Progenitor cell of endocrine pancreas (in vitro differentiated cells): ENCODE measurements at places on chromosomes 11 and 22. TPM values are rescaled to one million over a fixed set of nuclear protein-coding genes. Genes with fewer than 3 reads are reported as not detected.

The LINC01488 gene
- 1.3 and 1.4 TPM in 2 replicates for total RNA-seq

The HEPN1 gene
- total RNA-seq, result not detected in 2 replicates

The CNTF gene
- 3.9 and 4.3 TPM in 2 replicates for total RNA-seq

DNA sequence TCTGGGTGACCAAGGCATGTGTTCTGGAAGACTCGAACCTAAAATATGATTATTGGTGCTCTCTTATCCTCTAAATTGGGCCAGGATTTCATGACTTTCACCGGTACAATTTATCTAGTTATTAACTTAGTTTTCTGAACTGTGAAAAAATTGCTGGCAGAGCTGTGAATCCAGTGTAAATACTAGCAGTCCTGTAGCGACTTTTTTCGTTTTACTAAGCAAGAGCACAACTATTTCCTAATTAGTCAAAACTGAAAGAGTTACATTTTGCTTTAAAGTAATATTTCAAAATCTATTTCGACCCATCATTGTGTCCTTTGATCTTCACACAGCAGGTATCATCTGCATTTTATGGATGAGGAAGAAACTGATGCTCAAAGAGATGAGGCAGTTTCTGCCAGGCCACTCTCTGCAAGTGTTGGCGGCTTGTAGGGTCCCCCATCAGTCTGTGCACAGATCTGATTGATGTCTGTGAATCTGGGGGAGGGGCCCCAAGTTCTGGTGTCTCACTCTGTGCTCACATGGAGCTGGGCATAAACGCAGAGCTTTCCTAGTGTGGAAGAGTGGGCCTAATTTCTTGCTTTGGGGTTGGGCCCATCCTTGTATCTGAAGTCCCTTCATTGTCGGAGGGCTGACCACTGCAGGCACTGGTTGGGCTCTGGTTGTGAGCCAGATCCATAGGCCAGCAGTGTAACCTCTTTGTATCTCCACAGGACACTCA lies 1.4 kb upstream of the TRMT2A start:
- no peaks in the 10 kb centered on the region for H3K27me3 ChIP-seq
- H3K4me1 ChIP-seq, result peaks cover 12% of the 10 kb centered on the region
- H3K27ac ChIP-seq, result peak overlapping the region; percentile 92
- peak overlapping the region; percentile 87 for H3K4me3 ChIP-seq

- H3K27ac ChIP-seq, result no peak overlapping the region
- no peak overlapping the region for H3K4me3 ChIP-seq
- H3K4me1 ChIP-seq, result peaks cover 2% of the 10 kb centered on the region
- peaks cover 23% of the 10 kb centered on the region for H3K27me3 ChIP-seq
- no peak for DNase-seq
These were observed 1.2 kb downstream of the TSPO start for GRCh38 chr22:43152357-43153071.

GRCh38 chr22:29951791-29952413 lies 68.9 kb downstream of the MTMR3 start:
- peaks cover 15% of the 10 kb centered on the region for H3K4me1 ChIP-seq
- no peak overlapping the region for H3K27ac ChIP-seq
- H3K27me3 ChIP-seq, result no peaks in the 10 kb centered on the region
- DNase-seq, result no peak
- no peak overlapping the region for H3K4me3 ChIP-seq
- no peaks in the 10 kb centered on the region for H3K36me3 ChIP-seq

DNA sequence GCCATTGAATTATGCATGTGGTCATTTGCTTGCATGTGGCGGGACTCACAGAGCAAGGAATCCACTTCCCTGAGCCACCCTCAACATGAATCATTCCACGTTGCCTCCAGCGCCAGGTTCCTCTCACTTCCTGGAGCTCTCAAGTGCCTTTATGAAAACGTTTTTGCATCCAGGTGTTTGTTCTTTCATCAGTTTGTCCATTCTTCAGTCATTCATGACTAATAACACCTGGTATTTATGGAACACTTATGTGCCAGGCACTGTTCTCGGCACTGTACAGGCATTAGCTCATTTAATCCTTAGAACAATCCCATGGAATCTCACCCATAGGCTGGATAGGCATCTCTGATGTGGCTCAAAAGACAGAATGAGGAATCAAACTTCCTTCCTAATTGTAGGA lies 256.1 kb upstream of the SYN3 start:
- H3K27ac ChIP-seq, result peak overlapping the region; percentile 37
- DNase-seq, result no peak
- H3K4me3 ChIP-seq, result no peak overlapping the region
- peaks cover 3% of the 10 kb centered on the region for H3K4me1 ChIP-seq

GRCh38 chr22:29199702-29200400 lies 5.8 kb upstream of the EMID1 start:
- no peak for DNase-seq
- H3K4me3 ChIP-seq, result no peak overlapping the region
- no peak overlapping the region for H3K27ac ChIP-seq
- H3K36me3 ChIP-seq, result no peaks in the 10 kb centered on the region
- peaks cover 10% of the 10 kb centered on the region for H3K27me3 ChIP-seq

DNA sequence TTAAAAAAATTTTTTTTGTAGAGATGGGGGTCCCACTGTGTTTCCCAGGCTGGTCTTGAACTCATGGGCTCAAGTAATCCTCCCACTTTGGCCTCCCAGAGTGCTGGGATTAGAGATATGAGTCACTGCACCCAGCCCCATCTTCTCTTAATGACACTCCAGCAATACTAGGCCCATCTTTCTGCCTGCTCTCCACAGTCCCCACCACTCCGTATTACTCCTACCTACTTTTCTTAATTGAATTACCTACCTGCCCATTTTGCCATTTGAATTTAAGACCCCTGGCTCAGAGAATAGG lies 2.0 kb upstream of the STIM1 start:
- DNase-seq, result no peak
- H3K36me3 ChIP-seq, result no peaks in the 10 kb centered on the region
- H3K27ac ChIP-seq, result no peak overlapping the region
- no peaks in the 10 kb centered on the region for H3K27me3 ChIP-seq
